ENCODE measurements at places on chromosomes 4 and X.
A peak's percentile ranks its signal among the peaks of the same experiment; 100 is the strongest.

- peak; percentile 69 for DNase-seq
Measured at GRCh38 chr4:72568959-72569718, at the start of gene ADAMTS3. Gene ADAMTS3, minus strand, starts transcription at chr4:72569221. Its CDS starts 459 bp downstream, at chr4:72568762.

- DNase-seq = peak; percentile 32
Measured at GRCh38 chrX:51420610-51421009, 75.8 kb downstream of the NUDT11 start.

- DNase-seq = peak; percentile 26
Measured at GRCh38 chrX:130108647-130109428, 1.5 kb downstream of the ELF4 start.

DNA sequence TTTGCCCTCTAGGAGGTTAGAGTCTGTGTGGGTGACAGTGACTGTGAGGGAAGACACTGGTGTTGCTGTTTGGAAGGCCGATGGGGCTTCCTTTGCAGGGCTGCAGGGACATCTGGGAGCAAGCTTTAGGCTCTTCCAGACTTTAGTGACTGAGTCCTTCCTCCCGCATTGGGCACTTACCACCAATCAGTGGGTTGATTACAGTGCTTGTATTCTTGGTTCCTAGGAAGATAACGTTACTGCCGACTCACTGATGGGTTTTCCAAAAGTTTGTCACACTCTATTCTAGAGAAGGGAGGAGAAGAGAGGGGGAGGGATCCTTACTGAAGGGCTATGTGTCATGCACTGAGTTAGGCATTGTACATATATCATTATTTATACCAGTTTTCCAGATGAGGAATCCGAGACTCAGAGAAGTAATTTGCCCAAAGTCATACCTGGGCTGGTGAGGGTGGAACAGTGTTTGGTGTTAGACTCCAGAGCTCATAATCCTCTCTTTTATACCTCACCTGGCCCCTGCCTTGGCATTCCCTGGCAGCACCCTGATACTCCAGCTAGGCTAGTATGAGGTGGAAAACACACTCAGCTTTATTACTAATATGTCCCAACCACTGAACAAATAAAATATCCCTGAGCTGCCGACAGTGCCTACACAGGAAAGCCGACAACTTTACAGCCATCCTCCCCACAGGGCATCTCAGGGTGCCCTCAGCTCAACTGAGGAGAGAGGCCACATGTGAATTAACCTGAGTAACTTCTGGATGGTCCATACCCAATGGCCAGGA, 3.8 kb downstream of the CHST7 start:
- no peak for DNase-seq

DNA sequence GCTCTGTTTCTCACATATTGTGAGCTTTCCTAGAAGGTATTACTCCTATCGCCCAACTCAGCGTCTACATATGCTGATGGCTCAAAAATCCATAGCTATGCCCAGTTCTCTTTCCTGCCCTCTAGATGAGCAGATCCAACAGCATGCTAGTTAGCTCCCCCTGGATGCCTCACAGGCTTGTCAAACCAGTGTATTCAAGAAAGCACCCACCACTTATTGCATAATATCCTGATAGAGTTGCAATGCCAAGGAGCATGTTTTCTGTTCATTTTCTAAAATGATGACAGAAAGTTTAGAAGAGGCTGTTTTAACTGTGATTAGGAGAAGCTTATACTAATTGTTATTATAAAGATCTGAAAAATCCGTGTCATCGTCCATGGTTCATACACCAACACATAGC, 1.9 kb upstream of the PACRGL start:
- DNase-seq = peak; percentile 14

DNA sequence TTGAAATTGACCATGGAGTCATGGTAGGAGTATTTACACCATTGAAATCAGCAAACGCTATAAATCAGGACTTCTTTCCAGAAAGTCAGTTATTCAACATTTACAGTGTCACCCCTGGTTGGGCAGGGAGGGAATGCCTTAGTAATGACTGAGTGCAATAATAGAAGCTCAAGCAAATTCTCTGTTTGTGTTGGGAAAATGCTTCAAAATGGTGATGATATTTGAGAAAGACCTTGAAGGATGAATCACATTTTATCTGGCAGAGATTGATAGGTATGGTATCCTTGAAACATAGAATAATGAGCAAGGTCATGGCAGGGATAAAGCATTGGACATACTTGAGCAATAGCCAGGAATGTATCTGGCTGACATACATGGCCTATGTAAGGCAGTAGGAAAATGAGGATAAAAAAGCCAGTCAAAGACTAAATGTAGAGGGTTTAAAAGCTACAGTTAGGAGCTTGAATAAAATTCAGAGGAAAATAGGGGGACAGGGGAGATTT, 248.7 kb downstream of the FMR1NB start:
- peak; percentile 76 for DNase-seq

Data from fibroblast of upper back skin (primary cell).